ENCODE measurements at places on chromosomes 3 and 15.

- DNase-seq = no peak
Observed at GRCh38 chr3:156948402-156949210, 122.5 kb downstream of the LEKR1 start.

DNA sequence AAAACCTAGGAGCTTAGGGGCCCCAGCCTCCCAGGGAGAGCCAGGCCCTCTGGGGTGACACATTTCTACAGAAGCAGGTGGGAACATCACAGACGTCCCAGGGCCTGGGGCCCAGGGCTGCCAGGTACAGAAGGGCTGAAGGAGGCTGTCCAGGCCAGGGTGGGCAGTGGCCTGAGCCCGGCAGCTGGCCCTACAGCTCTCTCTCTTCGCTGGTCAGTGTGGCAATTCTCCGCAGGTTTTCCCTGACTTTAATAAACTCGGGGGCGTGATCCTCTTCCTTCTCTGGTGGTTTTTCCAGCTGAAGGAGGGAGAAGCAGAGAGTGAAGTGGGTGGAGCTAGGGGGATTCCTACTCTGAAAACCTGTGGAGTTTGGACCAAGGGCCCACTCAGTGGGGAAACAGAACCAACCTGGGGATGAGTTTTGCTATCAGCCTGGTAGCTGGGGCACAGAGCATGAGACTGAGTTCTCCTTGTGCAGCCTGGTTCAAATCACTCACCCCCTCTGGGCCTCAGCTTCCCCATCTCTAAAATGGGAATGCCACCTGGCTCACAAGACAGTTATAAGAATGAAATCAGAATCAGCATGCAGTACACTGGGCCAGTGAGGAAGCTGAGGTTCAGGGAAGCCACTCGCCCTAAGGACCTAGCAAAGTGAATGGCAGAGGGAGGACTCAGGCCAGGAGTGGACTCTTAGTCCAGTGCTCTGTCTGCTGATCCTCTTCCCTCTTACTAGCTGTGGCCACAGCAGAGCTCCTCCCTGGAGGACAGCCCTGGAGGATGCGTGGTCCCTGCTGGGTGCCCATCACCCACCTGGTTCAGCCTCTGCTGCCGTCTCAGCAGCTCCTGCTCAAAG lies 10.6 kb downstream of the FAM107A start:
- no peak for DNase-seq

DNA sequence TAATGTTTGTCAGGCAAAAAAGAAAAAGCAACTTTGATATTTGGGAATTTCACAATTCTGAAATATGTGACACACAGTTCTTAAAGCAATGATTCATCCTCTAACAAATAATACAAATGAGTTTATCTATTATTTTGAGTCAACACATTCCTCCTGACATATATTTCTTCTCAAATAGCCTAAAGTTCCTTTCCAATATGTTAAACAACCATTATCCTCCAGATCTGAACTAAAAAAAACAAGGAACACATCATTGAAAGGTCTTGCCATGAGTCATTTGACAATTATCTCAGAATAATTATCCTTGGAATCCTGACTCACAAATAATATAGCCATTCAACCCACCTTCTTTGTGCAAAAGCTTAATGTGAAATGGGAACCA lies 208.7 kb upstream of the CDIN1 start:
- DNase-seq = no peak

GRCh38 chr15:27574541-27575054 lies 524.5 kb downstream of the OCA2 start:
- no peak for DNase-seq

DNA sequence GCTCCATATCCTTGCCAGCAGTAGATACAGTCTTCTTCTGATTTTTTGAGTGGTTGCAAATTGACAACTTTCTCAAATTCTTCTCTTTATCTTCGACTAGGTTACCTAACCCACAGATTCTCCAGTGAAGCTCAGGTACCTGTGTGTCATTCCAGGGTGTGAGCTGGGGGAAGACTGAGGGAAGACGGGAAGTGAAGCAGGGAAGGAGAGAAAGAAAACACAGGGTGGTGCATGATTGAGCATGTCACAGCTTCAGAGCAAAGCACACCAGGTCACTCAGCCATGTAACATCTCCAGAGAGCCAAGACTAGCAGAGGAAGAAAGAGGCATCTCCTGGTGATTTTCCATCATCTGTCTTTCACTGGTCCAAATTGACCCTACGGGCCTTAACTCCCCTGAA lies 67.2 kb downstream of the LSM3 start:
- no peak for DNase-seq

- no peak for DNase-seq
Observed at GRCh38 chr3:173138026-173138425, 3.0 kb downstream of the SPATA16 start.

All from aorta (tissue), 5 donors.